Aorta (tissue), 5 donors: ENCODE measurements at places on chromosomes 11 and 22. TPM values are rescaled to one million over a fixed set of nuclear protein-coding genes. Genes with fewer than 3 reads are reported as not detected.

CWF19L2 gene
- total RNA-seq, result 23.1 TPM

DNA sequence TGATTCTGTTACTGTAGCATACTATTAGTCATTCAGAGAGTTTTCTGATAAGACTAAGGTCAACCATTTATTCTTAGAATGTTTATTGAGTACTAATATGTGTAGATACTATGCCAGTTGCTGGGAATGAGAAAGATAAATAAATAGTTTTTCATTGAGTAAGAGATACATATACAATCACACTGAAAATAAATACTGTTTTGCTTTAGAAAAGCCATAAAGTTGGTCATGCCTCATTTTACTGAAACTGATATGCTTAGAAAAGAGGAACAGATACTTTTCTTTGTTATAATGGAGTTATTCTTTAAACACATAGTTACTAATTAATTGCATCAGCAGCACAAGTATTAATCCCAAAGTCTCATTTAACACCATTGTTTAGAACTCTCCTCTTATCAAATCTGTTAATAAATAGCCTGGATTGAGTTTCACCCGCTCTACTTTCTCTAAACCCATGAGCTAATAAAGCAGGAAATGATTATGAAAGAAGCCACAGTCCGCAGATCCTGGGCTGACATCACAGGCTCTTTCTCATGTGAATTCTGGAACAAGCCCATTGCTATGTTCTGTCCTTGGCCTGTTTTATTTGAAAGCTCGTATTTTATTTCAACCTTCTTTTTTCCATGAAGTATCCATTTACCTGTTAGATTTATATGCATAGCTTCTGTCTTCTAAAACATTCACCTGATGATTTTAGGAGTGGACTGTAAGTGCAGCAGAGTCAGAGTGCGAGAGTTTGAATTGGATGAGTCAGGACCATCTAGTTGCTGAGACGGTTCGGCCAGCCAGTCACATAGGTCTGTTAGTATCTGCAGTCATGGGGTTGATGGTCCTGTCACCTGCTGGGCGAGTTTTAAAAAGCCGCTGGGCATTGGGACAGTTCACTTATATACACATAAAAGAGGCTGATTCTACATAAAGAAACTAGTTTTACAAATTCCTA lies 35.5 kb downstream of the PIWIL4 start:
- H3K4me3 ChIP-seq, result no peak overlapping the region
- H3K27ac ChIP-seq, result no peak overlapping the region
- peak; percentile 84 for DNase-seq
- no peaks in the 10 kb centered on the region for H3K4me1 ChIP-seq

GRCh38 chr11:19199771-19200170 lies 2.0 kb downstream of the CSRP3 start:
- H3K27ac ChIP-seq, result no peak overlapping the region
- no peaks in the 10 kb centered on the region for H3K4me1 ChIP-seq
- DNase-seq, result no peak
- H3K36me3 ChIP-seq, result no peaks in the 10 kb centered on the region

FLRT1 gene
- total RNA-seq, result 0.60 TPM

GRCh38 chr22:22878801-22879674 lies 8.6 kb upstream of the IGLL5 start:
- no peaks in the 10 kb centered on the region for H3K27me3 ChIP-seq
- H3K27ac ChIP-seq, result no peak overlapping the region
- H3K4me3 ChIP-seq, result no peak overlapping the region
- no peaks in the 10 kb centered on the region for H3K36me3 ChIP-seq

DNA sequence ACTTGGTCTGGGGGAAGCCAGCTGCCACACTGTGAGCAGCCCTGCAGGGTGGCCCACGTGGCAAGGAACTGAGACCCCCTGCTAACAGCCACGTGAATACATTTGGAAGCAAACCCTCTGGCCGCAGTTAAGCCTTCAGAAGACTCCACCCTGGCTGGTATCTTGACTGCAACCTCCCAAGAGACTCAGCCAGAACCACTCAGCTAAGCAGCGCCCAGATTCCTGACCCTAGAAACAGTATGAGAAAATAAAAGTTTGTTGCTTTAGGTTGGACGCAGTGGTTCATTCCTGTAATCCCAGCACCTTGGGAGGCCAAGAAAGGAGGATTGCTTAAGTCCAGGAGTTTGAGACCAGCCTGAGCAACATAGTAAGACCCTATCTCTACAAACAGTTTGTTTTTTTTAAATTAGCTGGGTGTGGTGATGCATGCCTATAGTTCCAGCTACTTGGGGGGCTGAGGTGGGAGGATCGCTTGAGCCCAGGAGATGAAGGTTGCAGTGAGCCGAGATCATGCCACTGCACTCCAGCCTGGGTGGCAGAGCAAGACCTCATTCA lies 8.7 kb downstream of the ZMAT5 start:
- no peak overlapping the region for H3K4me3 ChIP-seq
- no peaks in the 10 kb centered on the region for H3K36me3 ChIP-seq
- DNase-seq, result no peak
- no peaks in the 10 kb centered on the region for H3K4me1 ChIP-seq
- no peak overlapping the region for H3K27ac ChIP-seq
- H3K27me3 ChIP-seq, result no peaks in the 10 kb centered on the region

GRCh38 chr11:111452817-111453552 lies 59.2 kb downstream of the BTG4 start:
- H3K4me3 ChIP-seq, result no peak overlapping the region
- DNase-seq, result no peak
- H3K4me1 ChIP-seq, result no peaks in the 10 kb centered on the region
- no peak overlapping the region for H3K27ac ChIP-seq
- H3K36me3 ChIP-seq, result no peaks in the 10 kb centered on the region
- no peaks in the 10 kb centered on the region for H3K27me3 ChIP-seq

DNA sequence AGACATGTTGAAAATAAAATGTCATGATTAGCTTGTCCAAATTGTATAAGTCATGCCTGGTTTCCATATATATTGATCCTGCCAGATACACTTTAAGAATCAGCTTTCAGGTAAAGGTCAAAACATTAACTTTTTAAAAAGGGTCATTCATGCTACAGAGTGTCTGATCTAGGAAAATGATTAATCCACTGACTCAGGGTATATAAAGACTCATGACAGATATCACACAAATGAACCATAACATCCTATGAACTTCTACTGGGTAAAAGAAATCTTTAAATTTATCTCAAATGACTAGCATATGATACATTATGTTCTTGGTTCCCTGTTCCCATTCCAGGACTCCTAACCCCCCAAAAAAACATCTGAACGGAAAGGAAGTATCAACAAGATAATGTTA lies 11.7 kb downstream of the MRTFA start:
- DNase-seq, result no peak
- peaks cover 1% of the 10 kb centered on the region for H3K4me1 ChIP-seq
- no peaks in the 10 kb centered on the region for H3K36me3 ChIP-seq
- no peak overlapping the region for H3K27ac ChIP-seq
- no peaks in the 10 kb centered on the region for H3K27me3 ChIP-seq
- H3K4me3 ChIP-seq, result no peak overlapping the region

RNF141 gene
- total RNA-seq, result 42.9 TPM

RFPL2 gene
- total RNA-seq, result not detected

- H3K36me3 ChIP-seq, result peaks cover 5% of the 10 kb centered on the region
- DNase-seq, result peak; percentile 81
- H3K4me3 ChIP-seq, result no peak overlapping the region
- no peaks in the 10 kb centered on the region for H3K27me3 ChIP-seq
Observed at GRCh38 chr22:38751422-38752346, 4.1 kb downstream of the SUN2 start.

ACCS gene
- 31.7 TPM for total RNA-seq

DRICH1 gene
- total RNA-seq, result 1.4 TPM

- no peaks in the 10 kb centered on the region for H3K27me3 ChIP-seq
- H3K4me1 ChIP-seq, result no peaks in the 10 kb centered on the region
- H3K4me3 ChIP-seq, result peak overlapping the region; percentile 68
Observed at GRCh38 chr11:111765320-111765983, 737 bp downstream of the PPP2R1B start.

DNA sequence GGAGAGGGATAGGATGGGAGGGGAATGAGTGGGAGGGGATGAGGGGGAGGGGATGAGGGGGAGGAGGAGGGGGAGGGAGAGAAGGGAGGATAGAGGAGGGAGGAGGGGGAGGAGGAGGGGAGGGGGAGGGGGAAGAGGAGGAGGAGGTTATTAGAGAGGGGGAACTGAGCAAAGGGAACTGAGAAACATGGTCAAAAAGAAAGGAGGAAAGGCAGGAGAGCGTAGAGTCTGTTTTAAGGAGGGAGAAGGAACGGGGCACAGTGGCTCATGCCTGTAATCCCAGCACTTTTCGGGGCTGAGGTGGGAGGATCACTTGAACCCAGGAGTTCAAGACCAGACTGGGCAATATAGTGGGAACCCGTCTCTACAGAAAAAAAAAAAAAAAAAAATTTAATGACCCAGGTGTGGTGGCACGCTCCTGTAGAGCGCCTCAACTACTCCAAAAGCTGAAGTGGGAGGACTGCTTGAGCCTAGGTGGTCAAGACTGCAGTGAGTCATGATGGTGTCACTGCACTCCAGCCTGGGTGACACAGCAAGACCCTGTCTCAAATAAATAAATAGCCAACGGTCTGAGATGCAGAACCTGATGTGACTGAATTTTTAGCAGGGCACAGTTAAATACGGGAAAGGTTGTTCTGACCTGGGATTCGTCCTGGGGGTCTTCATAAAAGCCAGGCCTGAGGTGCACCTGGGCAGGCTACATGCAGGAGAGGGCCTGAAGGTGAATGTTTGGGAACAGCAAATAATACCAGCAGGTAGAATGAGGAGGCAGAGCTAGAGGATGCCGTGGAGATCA lies 4.0 kb downstream of the B3GNT6 start:
- no peak overlapping the region for H3K4me3 ChIP-seq
- H3K4me1 ChIP-seq, result no peaks in the 10 kb centered on the region
- DNase-seq, result no peak
- H3K27me3 ChIP-seq, result no peaks in the 10 kb centered on the region
- H3K27ac ChIP-seq, result no peak overlapping the region

MUC5AC gene
- total RNA-seq, result not detected

UBQLN3 gene
- total RNA-seq, result 0.71 TPM

- no peak overlapping the region for H3K4me3 ChIP-seq
- no peaks in the 10 kb centered on the region for H3K36me3 ChIP-seq
- no peak overlapping the region for H3K27ac ChIP-seq
- H3K4me1 ChIP-seq, result no peaks in the 10 kb centered on the region
- H3K27me3 ChIP-seq, result no peaks in the 10 kb centered on the region
- no peak for DNase-seq
Observed at GRCh38 chr11:46640036-46640788, 22.9 kb downstream of the ATG13 start.

DNA sequence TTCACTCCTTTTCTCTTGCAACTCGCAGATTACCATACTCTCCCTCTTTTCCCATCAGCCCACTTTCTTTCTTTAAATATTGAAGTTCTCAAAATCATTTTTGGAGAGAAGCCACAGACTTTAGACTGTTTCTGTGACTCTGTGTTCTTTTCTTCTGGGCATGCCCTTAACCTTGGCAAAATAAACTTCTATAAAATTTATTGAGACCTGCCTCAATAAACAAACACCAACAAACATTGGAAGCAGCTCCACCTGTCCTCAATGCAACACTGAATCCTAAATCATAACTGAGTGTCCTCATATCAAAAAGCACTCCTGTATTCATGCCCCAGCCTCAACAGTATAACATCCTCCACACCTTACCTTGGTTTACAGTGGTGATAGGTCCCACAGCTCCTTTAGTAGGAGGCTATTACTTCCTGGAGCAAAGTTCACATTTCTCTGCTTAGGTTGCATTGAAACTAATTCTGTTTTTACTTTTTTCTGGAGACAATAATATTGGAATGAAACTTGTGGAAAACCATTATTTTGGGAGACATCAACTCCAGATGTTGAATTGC lies 320.0 kb upstream of the LRRC4C start:
- H3K27me3 ChIP-seq, result no peaks in the 10 kb centered on the region
- no peaks in the 10 kb centered on the region for H3K4me1 ChIP-seq
- no peaks in the 10 kb centered on the region for H3K36me3 ChIP-seq

DNA sequence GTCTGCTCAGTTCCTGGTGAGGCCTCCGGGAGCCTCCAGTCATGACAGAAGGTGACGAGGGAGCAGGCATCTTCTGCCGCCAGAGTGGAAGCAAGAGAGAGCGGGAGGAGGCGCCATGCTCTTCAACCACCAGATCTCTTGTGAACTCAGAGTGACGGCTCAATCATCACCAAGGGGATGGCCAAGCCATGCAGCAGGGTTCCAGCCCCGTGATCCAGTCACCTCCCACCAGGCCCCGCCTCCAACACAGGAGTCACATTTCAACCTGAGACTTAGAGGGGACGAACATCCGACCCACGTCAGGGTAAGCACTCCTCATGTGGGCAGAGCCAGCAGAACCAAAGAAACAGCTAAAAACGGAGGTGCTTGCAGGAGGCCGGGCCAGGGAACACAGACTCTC lies 1470.5 kb downstream of the BRD1 start:
- DNase-seq, result no peak
- H3K4me3 ChIP-seq, result no peak overlapping the region
- no peak overlapping the region for H3K27ac ChIP-seq
- H3K36me3 ChIP-seq, result no peaks in the 10 kb centered on the region

UPK2 gene
- total RNA-seq, result not detected

DNA sequence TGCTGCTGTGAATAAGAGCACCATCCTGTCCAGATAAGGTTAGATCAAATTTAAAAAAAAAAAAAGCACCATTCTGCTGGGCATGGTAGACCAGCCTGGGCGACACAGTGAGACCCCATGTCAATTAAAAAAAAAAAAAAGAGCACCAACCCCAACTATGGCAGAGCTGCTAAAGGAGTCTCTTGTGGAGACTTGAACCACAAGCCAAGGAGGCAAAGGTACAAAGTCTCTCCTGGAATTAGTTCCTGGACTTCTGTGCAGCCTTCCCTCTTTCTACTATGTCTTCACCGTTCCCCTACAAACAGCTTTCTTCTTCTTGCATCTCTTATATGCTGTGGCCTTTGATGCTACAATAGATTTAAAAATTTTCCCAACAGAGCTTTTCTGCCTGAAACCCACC lies 1.3 kb downstream of the PIK3C2A start:
- no peaks in the 10 kb centered on the region for H3K27me3 ChIP-seq
- H3K4me1 ChIP-seq, result no peaks in the 10 kb centered on the region

PRG3 gene
- total RNA-seq, result not detected

DNA sequence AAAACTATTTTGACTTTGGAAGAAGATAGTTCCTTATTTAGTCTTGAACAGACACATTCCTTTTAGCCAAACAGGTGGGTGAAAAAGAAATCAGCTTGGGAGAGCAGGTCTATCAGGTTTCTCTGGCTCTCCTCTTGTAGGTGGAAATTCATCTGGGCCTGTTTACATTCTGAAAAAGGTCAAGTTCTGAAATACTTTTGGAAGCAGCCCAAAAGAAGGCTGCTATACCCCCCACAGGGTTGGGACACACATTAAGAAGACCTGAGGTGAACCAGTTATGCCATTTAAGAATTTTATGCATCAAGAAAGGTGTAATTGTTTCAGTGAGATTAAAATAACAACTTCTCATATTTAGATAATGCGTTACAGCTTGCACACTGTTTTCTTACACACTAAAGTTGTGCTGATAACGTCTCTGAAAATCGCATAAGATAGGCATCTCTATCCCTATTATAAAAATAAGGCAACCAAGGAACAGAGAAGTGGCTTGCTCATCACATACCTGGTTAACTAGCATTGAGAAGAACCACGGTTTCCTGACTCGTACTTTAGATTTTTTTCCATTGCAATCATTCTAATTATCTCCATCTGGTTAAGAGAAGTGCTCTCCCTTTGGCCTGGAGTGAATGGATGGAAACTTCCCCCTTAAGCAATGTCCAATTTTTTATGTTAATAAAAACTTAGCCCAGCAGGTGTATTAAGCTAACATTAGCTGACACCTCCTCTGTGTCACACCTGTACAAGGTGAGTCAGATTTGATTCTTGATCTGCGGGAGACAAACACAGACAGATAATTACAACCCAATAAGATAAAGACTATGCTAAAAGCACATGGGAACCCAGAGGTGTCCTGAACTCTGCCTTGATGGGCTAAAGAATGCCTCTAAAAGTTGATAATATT lies 60.5 kb upstream of the UCP3 start:
- H3K4me3 ChIP-seq, result no peak overlapping the region
- H3K27ac ChIP-seq, result no peak overlapping the region
- H3K4me1 ChIP-seq, result no peaks in the 10 kb centered on the region
- DNase-seq, result no peak
